Natural killer cell (primary cell): ENCODE measurements at places on chromosomes 7 and 10. TPM values are rescaled to one million over a fixed set of nuclear protein-coding genes. Genes with fewer than 3 reads are reported as not detected.

The HERPUD2 gene
- 111 TPM for total RNA-seq

- DNase-seq = no peak
These were observed 17.0 kb upstream of the PCBD1 start for GRCh38 chr10:70905071-70906021.

The ANKMY2 gene
- 19.4 TPM for total RNA-seq

GRCh38 chr10:129849452-129849750 lies 114.7 kb downstream of the EBF3 start:
- DNase-seq = no peak

GRCh38 chr10:19791032-19791431 lies 25.2 kb upstream of the PLXDC2 start:
- DNase-seq = no peak

- no peak for DNase-seq
These were observed 12.1 kb upstream of the CCNY start for GRCh38 chr10:35324196-35324595.

DNA sequence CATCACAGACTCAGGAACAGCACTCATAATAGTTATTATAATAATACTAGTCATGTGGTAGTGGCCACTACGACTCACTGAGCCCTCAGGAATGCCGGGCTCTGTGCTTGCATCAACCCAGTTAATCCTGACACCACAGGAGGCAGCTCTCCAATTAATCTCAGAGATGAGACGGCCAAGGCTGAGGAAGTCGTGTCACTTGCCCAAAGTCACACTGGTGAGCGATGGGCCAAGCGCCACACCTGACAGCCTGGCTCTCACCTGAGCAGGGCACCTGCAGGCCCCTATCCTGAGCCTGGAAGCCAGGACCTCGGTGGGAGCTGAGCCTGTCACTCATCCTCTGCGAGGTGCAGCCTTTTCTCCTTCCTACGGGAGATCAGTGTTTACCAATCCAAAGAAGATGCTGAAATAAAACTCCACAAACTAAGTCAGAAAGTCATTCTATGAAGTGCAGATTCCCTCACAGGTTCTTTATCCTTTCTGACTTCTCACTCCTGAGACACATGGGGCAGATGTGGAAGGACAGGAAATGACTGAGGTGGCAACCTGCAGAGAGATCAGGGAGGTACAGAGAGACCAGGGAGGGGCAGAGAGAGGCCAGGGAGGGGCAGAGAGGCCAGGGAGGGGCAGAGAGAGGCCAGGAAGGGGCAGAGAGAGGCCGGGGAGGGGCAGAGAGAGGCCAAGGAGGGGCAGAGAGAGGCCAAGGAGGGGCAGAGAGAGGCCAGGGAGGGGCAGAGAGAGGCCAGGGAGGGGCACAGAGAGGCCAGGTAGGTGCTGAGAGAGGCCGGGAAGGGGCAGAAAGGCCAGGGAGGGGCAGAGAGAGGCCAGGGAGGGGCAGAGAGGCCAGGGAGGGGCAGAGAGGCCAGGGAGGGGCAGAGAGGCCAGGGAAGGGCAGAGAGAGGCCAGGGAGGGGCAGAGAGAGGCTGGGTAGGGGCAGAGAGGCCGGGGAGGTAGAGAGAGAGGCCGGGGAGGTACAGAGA lies 38.5 kb downstream of the VIPR2 start:
- no peak for DNase-seq

The RNLS gene
- total RNA-seq = 4.0 TPM

The UTF1 gene
- total RNA-seq = not detected

DNA sequence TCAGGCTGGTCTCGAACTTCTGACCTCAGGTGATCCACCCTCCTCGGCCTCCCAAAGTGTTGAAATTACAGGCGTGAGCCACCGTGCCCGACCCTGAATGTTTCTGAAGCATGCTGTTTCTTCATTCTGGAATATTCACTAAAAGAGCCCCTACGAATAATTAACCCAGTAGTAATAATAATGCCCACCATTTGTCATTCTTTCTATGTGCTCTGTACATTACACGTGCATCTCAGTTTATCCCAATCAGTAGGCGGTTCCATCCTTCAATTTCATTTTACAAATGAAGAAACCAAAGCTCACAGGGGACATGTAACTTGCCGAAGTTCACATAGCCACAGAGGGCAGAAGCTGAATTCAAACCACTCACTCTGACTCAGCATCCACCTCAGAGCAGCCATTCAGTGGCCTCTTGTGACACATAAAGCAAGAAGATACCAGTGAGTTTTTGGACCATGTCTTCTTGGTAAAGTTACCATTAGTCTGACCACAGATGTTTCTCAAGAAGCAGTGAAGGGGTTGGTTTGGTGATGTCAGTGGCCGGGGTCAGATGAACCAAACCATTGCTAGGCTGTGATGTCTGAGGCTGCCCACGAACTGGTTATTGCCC lies 71.9 kb upstream of the DUSP5 start:
- no peak for DNase-seq
